T-helper 17 cell (primary cell): ENCODE measurements at places on chromosomes 1 and 21.

DNA sequence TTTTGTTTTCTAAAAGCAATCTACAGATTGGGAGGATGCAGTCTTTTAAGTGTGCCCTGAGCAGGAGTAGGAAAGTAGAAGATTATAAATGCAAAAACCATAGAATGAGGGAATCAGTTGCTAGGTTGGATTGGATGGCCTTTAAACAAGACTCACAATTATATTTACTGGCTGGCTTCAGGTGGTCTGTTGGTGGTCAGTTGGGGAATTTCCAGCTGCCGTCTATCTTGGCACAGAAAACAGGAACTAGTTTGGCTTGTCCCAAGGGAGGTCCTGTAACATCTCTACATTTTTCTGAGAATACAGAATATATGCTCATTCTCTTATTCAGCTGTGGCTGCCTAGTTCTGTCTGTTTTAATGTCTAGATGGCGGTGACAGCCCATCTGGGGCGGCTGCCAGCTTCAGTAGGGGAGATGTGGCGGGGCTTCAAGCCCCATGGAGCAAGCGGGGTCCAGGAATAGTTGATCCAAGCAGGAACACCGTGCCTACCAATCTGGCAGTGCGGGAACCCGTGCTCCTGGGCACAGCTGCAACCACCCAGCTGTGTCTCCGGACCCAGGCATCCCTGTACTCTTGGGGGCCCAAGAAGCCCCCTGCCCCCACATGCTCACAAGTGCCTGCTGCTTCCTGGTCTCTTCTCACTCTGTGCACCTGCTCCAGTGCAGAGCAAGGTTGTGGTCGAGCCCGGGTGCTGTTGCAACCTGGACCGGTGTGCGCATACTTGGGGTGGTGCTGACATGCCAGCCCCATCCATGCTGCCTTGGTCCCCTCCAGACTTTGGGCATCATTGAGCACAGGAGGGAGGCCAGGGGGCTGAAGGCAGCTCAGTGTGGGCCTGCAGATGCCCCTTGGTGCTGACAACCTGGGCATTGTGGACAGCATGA is 1182.6 kb downstream of the AMY1C start:
- no peak overlapping the region for H3K27ac ChIP-seq
- no peaks in the 10 kb centered on the region for H3K4me1 ChIP-seq
- no peaks in the 10 kb centered on the region for H3K36me3 ChIP-seq
- H3K27me3 ChIP-seq: no peaks in the 10 kb centered on the region
- H3K4me3 ChIP-seq: no peak overlapping the region
- no peak for DNase-seq

DNA sequence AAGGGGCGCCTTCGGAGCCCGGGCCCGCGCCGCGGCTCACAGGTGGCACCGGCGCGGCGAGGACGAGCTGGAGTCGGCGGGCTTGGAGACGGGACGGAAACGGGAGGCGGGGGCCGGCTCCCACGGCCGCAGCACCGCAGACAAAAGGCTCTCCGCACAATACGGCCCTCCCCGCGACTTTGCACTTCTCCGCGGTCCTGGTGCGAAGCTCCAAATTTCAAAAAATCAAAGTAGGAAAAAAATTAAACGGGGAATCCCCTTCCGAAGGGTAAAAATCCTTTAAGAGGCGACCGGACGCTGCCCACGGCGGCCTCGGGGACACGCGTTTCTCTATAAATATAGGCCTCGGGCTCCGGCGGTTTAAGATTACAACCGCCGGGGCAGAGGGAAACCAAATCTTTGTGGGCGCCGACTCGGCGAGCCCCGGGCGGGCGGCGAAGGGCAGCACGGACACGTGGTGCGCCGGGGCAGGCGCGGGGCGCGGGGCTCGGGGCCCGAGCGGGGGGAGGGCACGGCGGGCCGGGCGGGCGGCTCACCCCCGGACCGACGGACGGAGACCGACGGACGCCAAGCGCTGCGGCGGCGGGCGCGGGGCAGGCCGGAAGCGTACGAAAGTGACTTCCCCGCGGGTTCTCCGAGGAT is 453 bp downstream of the PABPC4 start:
- no peaks in the 10 kb centered on the region for H3K36me3 ChIP-seq
- peak overlapping the region; percentile 92 for H3K4me3 ChIP-seq
- DNase-seq: peak; percentile 27
- H3K27me3 ChIP-seq: no peaks in the 10 kb centered on the region

DNA sequence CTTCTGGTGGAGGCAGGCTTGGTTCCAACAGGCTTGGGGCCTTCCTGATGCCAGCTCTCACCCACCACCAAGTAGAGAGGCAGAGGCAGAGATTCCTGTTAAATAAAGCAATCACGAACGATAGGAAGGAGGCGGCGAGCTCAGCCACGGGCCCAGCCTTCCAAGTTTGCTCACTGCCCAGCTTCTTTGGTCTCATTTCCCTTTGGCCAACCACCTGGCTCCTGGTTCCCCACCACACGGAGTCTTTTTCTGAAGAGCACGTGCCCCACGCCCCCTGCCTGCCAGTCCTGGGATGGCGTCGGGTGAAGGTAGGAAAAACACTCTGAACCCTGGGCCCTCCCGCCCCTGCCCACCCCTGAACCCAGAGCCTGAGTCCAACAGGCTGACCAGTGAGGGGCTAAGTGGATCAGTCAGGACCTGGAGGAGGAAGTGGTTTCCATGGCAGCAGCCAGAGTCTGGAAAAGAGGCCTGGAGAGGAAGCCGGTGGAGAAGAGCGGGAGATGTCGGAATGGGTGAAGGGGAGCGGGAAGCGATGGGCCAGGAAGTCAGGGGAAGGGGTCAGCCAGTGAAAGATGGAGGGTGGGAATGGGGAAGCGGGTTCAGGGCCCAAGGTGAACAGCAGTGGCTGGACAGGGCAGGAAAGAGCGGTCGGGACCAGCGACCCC is 158.2 kb upstream of the KLHDC7A start:
- no peaks in the 10 kb centered on the region for H3K36me3 ChIP-seq
- H3K27me3 ChIP-seq: peaks cover 18% of the 10 kb centered on the region
- no peak overlapping the region for H3K27ac ChIP-seq
- no peak for DNase-seq
- no peak overlapping the region for H3K4me3 ChIP-seq

DNA sequence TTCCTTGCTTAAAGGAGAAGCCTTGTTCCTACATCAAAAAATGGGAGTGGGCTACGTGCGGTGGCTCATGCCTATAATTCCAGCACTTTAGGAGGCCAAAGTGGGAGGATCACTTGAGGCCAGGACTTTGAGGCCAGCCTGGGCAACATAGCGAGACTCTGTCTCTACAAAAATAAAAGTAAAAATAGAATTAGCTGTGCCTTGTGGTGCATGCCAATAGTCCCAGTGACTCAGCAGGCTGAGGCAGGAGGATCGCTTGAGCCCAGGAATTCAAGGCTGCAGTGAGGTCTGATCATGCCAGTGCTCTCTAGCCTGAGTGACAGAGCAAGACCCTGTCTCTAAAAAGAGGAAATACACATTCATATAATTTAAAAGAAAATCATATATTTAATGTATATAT is 127.1 kb downstream of the C1orf21 start:
- H3K27ac ChIP-seq: no peak overlapping the region
- DNase-seq: no peak
- H3K36me3 ChIP-seq: no peaks in the 10 kb centered on the region
- no peaks in the 10 kb centered on the region for H3K4me1 ChIP-seq
- H3K4me3 ChIP-seq: no peak overlapping the region

DNA sequence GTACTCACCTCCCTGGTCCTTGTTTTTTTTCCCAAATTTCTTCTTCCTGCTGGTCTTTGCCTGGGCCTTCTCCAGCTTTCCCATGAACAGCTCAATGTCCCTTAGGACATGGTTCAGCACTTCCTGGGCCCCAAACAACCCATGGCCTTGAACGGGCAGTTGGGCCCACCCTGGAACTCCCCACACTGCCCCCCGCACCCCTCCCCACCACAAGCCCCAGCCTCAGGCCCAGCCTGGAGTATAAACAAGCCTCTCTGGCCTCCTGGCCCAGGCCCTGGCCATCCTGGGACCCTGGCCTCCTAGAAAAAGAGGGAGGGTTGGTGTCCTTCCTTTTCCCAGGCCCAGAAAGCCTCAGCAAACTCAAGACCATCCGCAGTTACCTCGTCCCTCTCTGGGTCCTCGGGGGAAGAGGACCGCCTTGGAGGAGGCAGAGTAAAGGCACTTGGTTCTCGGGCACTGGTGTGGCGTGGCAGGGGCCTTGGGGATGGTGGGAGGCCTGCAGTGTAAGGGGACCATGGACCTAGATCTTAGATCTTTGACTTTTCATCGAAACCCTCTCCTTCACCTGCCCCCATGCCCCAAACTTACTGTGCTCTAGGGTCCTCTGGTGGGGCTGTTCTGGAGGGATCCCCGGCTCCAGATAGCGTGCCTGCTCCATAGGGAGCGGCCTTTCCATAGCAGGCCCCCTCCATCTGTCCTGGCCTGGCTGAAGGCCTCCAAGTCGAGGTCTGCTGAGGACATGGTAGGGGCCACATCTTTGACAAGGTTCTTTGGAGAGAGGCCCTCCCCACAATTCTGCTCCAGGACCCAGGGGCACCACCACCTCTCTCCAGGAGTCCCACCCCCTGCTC is 5.6 kb downstream of the EPS8L3 start:
- no peak overlapping the region for H3K27ac ChIP-seq
- no peak overlapping the region for H3K4me3 ChIP-seq
- H3K4me1 ChIP-seq: peaks cover 2% of the 10 kb centered on the region
- peak; percentile 2 for DNase-seq
- H3K36me3 ChIP-seq: peaks cover 2% of the 10 kb centered on the region
- H3K27me3 ChIP-seq: peaks cover 8% of the 10 kb centered on the region

- H3K27ac ChIP-seq: no peak overlapping the region
- no peak overlapping the region for H3K4me3 ChIP-seq
- DNase-seq: no peak
- no peaks in the 10 kb centered on the region for H3K27me3 ChIP-seq
- H3K4me1 ChIP-seq: peaks cover 6% of the 10 kb centered on the region
- peaks cover 2% of the 10 kb centered on the region for H3K36me3 ChIP-seq
Measured at GRCh38 chr1:52670604-52671003, 27.5 kb downstream of the COA7 start.

GRCh38 chr1:43541721-43542401 is 11.2 kb downstream of the PTPRF start:
- H3K27me3 ChIP-seq: peaks cover 28% of the 10 kb centered on the region
- peaks cover 11% of the 10 kb centered on the region for H3K4me1 ChIP-seq
- no peak overlapping the region for H3K27ac ChIP-seq
- DNase-seq: no peak
- no peak overlapping the region for H3K4me3 ChIP-seq
- H3K36me3 ChIP-seq: peaks cover 2% of the 10 kb centered on the region

DNA sequence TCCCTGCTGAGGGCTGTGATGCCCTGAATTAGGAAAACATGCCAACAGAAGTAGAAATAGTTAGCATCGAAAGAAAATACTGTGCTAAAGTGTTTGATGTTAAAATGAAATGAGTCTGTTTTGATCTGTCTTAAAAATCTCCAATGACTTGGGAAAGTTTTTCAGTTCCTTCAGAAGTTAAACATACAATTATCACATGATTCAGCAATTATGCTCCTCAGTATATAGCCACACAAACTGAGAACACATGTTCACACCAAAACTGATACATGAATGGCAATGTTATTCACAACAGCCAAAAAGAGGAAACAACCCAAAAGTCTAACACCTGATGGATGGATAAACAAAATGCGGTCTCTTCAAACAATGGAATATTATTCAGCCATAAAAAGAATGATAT is 130.6 kb downstream of the PTPN14 start:
- DNase-seq: no peak
- H3K36me3 ChIP-seq: no peaks in the 10 kb centered on the region
- H3K4me3 ChIP-seq: no peak overlapping the region
- no peaks in the 10 kb centered on the region for H3K27me3 ChIP-seq

- no peaks in the 10 kb centered on the region for H3K36me3 ChIP-seq
- DNase-seq: no peak
- H3K27me3 ChIP-seq: no peaks in the 10 kb centered on the region
- no peak overlapping the region for H3K4me3 ChIP-seq
- H3K27ac ChIP-seq: no peak overlapping the region
Measured at GRCh38 chr21:40257342-40257741, 390.1 kb downstream of the PCP4 start.

GRCh38 chr1:58782178-58783089 is 1.4 kb downstream of the JUN start:
- H3K36me3 ChIP-seq: peaks cover 1% of the 10 kb centered on the region
- H3K4me3 ChIP-seq: peak overlapping the region; percentile 87
- peak overlapping the region; percentile 96 for H3K27ac ChIP-seq
- H3K27me3 ChIP-seq: peaks cover 10% of the 10 kb centered on the region
- peak; percentile 39 for DNase-seq
- peaks cover 21% of the 10 kb centered on the region for H3K4me1 ChIP-seq

DNA sequence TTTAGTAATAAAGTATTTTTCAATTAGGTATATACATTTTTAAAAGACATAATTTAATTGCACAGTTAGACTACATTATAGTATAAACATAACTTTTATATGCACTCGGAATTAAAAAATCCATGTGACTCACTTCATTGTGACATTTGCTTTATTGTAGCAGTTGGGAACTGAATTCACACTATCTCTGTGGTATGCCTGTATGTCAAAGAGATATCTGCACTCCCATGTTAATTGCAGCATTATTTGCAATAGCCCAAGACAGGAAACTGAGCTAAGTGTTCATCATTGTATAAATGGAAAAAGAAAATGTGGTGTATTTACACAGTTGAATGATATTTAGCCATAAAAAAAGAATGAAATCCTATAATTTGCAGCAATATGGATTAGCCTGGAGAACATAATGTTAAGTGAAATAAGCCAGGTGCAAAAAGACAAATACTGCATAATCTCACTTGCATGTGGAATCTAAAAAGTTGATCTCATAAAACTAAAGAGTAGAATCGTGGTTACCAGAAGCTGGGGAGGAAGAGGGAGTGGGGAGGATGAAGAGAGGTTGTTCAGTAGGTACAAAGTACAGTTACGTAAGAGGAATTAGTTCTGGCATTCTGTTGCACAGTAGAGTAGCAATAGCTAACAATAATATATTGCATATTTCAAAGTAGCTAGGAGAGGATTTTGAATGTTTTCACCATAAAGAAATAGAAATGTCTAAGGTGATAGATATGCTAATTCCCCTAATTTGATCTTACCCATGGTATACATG is 64.8 kb downstream of the DPT start:
- DNase-seq: no peak
- no peak overlapping the region for H3K27ac ChIP-seq
- H3K27me3 ChIP-seq: peaks cover 18% of the 10 kb centered on the region

DNA sequence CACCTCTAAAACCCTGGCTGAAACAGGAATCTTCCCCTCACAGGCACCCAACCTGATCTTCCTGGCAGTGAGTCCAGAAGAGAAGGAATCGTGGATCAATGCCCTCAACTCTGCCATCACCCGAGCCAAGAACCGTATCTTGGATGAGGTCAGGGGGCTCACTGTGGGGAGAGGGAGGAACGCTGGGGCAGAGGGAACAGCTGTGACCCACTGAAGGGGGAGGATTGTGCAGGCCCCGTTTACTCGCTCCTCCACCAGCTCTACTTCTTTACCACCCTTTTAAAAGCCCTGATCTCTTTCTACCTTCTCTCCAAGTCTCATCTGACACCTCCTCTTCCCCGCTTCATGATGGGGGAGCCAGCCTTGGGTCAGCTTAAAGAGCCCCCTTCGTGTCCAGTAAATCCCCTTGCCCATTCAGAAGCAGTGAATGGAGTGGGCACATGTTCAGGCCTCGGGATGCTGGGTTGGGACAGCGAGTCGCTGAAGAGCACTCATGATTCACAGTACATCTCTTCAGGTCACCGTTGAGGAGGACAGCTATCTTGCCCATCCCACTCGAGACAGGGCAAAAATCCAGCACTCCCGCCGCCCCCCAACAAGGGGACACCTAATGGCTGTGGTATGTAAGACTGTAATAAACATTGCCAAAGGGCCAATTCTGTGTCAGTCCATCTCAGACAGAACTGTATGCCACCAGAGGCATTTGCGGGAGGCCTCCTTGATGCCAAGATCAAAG is 7.3 kb downstream of the PLEKHO1 start:
- peaks cover 14% of the 10 kb centered on the region for H3K36me3 ChIP-seq
- H3K4me3 ChIP-seq: no peak overlapping the region
- peaks cover 58% of the 10 kb centered on the region for H3K4me1 ChIP-seq
- no peaks in the 10 kb centered on the region for H3K27me3 ChIP-seq
